ENCODE measurements at places on chromosomes 16 and 17.

DNA sequence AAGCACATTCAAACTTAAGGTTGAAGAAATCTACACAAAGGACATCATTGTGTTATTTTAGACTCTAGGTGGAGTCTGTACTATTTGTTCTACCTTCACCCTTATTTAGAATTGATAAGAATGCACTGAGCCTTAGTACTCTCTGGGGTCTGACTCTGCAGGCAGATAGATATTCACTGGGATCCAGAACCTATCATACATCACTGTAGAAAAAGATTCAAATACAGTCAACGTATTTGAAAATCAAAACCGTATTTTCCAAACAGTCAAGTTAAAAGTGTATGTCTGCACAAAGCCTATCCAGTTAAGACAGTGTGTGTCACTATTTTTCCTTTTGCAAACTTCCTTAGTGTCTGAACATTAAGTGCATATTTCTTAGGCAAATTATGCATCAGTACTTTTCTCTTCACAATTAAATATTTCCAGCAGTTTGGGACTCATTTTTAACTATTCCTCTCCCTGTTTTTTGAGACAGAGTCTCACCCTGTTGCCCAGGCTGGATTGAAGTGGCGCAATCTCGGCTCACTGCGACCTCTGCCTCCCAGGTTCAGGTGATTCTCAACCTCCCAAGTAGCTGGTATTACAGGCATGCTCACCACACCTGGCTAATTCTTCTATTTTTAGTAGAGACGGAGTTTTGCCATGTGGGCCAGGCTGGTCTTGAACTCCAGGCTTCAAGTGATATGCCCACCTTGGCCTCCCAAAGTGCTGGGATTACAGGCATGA, 22.3 kb downstream of the MOSMO start:
- DNase-seq = no peak

GRCh38 chr17:41118721-41119120, 548 bp upstream of the KRTAP4-11 start:
- DNase-seq = no peak

DNA sequence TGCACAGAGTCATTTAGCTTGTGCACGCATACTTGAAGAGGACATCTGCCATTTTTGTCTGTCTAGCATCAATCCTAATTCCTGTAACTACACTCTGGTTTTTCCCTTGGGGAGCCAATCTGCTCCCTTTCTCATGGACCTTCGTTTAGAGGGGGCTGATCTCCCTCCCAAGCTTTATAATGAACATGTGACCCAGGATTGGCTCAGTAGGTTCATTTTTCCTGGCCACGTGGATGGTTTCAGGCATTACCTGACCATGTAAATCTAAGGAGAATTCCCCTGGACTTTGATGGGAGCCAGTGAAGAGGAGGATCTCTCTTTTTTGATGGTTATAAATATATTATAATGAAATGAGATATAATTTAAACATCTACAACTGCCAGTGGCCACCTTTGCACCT, 56.8 kb upstream of the HS3ST2 start:
- no peak for DNase-seq

GRCh38 chr16:3814755-3815154, 65.8 kb downstream of the CREBBP start:
- DNase-seq = no peak

- peak; percentile 38 for DNase-seq
Observed at GRCh38 chr17:37527249-37527851, 37.7 kb downstream of the DUSP14 start.

- DNase-seq = no peak
Observed at GRCh38 chr17:8747742-8748141, 3.1 kb upstream of the CCDC42 start.

DNA sequence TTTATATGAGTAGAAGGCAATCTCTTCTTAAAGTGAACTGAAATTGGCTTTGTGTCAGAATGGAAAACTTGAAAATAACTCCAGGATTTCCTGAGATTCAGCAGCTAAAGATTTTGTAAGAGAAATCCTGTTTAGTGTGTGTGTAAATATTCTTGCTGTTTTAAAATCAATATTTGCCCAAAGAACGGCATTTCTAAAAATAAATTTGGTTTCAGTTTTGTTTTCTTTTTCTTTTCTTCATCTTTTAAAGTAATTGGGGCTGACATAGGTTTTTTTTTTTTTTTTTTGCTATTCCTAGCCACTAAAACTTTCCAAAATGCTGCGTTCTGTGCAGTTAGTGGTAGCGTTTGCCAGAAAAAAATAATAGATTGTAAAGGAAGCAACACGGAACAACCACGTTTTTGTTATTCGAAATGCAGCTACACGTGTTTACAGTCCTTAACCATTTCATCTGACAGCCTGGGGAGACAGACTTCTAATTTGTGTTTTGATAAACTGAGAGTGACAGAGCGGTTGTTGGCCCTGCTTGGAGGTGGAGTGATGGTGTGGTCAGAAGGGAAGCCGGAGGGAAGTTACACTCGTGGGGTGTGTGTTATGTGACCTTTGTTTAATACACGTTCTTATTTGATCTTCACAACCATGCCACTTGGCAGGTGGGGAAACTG, 21.6 kb upstream of the SMPD3 start:
- no peak for DNase-seq

DNA sequence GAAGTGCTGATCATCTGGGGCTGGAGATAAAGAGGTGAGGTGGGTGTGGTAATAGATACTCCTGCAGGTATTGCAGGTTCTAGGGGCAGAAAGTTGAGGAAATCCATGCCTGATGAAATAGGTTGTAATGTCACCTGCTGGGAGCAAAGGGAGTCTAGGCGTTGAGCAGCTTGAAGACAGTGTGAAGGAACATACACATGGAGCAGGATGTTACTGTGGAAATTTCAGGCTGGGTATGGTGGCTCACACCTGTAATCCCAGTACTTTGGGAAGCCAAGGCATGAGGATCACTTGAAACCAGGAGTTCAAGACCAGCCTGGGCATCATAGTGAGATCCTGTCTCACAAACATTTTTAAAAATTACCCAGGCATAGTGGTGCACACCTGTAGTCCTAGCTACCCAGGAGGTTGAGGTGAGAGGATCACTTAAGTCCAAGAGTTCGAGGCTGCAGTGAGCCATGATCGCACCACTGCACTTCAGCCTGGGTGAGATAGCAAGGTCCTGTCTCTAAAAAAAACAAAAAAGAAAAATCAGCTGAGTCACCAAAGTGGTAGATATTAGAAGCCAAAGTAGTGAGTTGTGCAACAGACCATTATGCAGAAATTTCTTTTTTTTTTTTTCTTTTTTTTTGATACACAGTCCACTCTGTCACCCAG, 9.1 kb upstream of the CRYBA1 start:
- DNase-seq = peak; percentile 51

GRCh38 chr16:23949630-23950290, 114.0 kb downstream of the PRKCB start:
- DNase-seq = no peak

DNA sequence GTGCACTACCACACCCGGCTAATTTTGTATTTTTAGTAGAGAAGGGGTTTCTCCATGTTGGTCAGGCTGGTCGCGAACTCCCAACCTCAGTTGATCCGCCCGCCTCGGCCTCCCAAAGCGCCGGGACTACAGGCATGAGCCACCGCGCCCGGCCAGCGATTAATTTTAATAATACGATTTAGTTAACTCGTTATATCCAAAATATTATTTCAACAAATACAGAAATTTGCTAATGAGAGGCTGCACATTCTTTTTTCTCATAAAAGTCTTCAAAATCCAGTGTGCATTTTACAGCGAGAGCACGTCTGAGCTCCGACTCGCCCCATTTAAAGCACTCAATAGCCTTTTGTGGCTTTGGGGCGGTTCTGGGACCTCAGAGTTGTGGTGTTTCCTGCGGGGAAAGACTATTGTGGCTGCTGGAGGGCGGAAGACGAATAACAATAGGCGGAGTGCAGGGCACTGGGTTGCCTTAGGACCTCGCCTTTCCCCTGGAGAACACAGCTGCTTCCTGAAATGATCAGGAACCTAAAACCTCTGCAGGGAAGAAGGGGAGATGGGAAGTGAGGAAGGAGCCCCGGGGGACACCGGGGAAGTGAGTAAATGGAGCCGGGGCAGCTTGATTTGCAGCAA, 2.9 kb upstream of the ZSCAN10 start:
- no peak for DNase-seq

GRCh38 chr17:51056813-51057510, 63.7 kb downstream of the SPAG9 start:
- DNase-seq = peak; percentile 32
